ENCODE measurements at places on chromosomes 12 and 14.
A peak's percentile ranks its signal among the peaks of the same experiment; 100 is the strongest.

DNA sequence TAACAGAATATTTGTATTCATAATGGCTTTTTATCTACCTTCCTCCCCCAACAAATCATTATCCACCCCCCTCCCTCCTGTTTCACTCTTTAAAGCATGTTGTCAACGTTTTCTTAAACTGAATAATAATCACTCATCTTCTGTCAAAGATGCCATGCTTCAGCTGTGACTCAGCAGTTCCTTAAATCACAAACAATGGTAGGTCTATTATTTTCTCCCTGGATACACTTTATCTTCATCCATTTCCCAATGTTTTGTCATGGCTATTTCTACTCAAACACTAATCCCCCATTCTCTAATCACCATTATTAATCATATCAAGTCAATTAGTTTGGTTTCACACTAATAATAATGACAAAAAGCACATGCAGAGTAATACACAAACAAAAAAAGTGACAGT, 6.5 kb downstream of the CLEC12B start:
- no peak for DNase-seq

DNA sequence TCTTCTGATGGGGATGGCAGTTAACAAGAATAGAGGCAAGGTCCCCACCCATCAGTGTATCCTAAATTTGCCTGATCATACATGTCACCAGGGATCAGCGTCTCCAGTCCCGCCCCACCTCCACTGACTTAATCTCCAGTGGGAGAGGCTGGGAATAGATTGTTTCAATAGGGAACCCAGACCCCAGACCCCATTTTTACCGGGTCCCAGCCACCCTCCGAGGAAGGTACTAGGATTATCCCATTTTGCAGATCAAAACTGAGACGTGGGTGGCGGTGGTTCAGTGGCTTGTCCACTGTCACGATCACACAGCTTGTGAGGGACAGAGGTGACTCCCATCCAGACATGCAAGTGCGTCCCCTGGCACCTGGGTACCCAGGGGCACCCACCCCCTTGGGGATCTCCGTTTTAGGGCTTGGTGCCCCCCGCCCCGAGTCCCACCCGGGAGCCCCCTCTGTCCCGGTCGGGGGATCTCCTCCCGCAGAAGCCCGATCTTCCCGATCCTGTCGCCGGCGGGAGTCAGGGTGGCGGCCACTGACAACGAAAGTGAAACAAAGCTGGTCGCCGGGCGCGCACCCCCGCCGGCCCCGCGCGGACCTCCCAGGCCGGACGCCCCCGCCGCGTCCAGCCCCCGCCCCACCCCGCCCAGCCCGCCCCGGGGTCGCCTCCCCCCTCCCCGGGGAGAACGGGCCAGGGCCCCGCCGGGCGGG, 523 bp downstream of the WSB2 start:
- DNase-seq, result peak; percentile 41

DNA sequence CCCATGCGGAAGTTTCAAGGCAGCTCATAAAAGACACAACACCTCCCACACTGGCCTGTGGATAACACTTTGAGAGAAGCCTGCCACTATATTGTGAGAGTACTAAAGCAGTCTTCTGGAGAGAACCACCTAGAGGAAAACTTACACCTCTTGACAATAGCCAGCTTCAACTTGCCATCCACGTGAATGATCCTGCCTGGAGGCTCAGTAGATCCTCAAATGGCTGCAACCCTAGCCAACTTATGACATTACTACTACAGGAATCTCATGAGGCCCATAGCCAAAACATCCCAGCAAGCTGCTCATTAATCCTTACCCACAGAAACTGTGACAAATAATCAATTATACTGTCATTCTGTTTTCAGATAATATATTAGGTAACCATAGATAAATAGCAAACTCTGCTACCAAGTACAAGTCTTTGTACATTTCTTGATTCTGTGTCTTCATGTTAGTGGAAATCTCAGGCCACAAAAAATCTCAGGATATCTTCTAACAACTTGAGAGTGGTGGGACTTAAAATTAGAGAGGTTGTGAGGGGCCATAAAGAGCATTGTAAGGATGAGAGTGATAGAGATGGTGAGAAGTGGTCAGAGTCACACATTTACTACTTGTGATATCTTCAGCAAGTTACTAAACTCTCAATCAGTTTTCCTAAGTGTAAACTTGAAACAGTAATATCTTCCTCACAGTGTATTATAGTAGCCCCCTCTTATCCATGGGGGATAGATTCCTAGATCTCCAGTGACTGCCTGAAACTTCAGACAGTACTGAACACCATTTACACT, 368.0 kb downstream of the C12orf50 start:
- no peak for DNase-seq

GRCh38 chr14:79690960-79691359, 520.3 kb downstream of the DIO2 start:
- no peak for DNase-seq

GRCh38 chr14:53564870-53565269, 391.8 kb downstream of the BMP4 start:
- no peak for DNase-seq

DNA sequence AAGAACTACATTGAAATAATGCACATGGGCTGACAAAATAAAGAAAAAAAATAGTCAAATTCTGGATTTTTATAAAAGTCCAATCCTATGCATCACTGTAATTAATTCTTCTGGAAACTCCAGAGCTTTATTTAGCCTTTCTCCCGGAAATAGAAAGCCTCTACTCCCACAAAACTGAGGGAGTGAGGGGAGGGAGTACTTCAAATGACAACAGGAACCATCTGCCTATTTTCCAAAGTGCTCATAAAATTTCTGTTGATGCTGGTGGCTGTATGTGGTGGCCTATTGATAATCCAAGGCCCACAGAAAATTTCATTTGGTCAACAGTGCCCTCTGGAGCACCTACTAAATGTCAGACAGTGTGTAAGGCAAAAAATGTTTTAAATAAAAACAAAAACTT, 64.6 kb downstream of the KIF21A start:
- no peak for DNase-seq

- peak; percentile 16 for DNase-seq
Measured at GRCh38 chr14:64983439-64984310, 3.0 kb upstream of the FNTB start.

DNA sequence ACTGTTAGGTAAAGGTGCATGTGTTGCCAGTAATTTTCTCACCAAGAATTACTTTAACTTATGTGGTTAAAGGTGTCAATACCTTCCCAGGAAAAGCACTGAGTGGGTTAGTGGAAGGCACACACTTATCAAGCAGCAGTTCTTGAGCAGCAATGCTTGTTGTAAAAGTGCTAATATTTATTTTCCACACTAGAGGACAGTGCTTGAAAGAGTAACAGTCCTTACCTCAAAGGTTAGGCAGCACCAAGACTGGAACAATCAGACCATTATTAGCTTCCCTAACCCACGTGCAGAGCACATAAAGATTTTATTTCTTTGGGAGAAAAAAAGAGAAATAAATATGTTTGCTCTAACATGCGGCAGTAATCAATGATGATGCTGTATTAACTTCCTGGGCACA, 48.8 kb upstream of the KRR1 start:
- no peak for DNase-seq

- DNase-seq, result no peak
Measured at GRCh38 chr14:98293576-98293975, 978.4 kb downstream of the BCL11B start.

GRCh38 chr14:67319142-67319541, 40.5 kb downstream of the ATP6V1D start:
- DNase-seq, result no peak

DNA sequence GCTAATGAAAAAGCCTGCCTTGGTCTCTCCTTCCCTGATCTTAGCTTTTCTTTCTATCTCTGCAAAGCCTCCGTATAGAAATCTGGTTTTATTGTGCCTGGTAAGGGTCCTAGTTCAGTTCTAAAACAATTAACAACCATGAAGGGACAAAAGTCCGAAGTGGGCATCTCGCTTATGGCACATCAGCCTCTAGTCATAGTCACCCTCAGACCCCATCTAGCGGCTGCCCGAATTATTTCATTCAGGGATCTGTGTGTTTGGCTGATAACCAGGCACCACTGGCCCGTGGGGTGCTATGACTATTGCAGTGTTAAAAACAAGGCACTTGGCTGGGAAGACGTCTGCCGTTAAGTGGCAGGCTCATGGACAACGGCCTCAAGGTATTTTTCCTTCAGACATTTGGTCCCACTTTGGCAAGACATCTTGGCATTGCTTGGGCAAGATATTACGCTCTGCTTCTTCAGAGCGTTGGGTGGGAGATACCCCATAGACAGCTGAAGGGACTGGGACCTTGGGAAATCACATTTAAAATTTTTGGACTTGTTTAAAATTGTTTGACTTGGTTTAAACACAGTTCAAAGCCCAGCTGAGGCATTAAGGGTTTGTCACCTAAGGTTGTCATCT, 87.1 kb downstream of the SINHCAF start:
- peak; percentile 72 for DNase-seq

- no peak for DNase-seq
Measured at GRCh38 chr12:13219320-13219719, 22.8 kb downstream of the EMP1 start.

GRCh38 chr12:4849115-4849541, 60.6 kb upstream of the KCNA1 start:
- DNase-seq, result no peak

- no peak for DNase-seq
Measured at GRCh38 chr12:25979563-25979962, 21.1 kb downstream of the RASSF8 start.

- no peak for DNase-seq
Measured at GRCh38 chr12:132633398-132633797, 14.8 kb downstream of the P2RX2 start.

GRCh38 chr12:27282754-27283153, 38.7 kb downstream of the STK38L start:
- DNase-seq, result no peak

DNA sequence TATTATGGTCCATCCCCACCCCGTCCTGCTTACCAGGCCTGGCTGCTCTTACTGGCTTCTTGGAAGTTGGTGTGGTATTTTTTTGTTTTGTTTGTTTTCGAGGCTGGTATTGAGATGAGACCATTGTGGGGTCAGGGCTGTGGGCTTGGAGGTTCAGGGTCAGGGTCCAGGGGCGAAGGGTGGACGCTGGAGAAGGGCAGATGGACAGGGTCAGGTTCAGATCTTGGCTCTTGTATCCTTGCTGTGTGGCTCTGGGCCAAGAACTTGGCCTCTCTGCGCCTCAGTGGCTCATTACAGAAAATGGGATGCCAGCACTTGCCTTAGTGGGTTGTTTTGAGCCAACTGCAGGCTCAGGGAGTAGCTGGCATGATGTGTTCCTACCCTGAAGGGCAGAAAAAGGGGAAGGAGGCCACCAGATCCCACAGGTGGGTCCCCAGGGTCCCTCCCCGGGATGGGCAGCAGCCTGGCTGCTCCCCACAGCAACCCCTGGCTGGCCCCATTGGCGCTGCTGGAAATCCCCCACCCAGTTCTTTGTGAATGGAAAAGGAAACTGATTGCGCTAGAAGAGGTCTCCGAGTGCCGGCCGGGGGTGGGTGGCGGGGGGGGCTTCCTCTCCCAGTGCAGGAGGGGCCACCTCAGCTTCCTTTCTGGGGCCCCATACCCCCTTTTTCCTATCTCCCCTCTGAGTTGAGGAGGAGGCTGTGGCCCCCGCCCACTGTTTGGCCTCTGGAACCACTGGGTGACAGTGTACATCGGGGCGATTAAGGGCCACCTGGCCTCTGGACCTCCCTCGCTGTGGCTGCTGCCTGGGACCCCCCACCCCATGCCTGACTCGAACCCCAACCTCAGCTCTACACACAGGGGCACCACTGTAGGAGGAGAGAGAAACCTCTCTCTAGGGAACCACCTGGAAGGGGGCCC, 25.0 kb downstream of the SH2B3 start:
- peak; percentile 63 for DNase-seq
